ENCODE measurements at places on chromosomes 3 and 15.

GRCh38 chr15:81281766-81282605 is 42.0 kb downstream of the STARD5 start:
- no peak for DNase-seq

- DNase-seq = no peak
Observed at GRCh38 chr3:16066975-16067374, 107.5 kb upstream of the GALNT15 start.

GRCh38 chr15:57537072-57537471 is 54.6 kb upstream of the MYZAP start:
- DNase-seq = no peak

DNA sequence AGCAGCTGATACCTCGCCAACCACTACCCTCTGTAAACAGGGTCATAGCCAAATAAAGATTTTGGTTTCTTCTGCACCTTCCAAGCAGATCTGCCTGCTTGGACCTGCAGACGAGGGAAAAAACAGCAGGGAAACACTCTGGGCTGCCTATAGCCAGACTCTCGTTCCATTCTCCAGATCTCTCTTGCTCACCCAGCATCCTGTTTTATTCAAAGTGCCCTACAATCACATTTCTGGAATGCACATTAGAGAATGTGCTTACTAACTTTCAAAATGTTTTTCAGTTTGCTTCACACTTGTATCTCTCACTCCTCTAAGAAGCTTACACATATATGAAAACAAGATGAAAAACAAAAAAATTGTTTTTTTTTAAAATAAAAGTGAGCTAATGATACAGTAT is 71.4 kb downstream of the MLH1 start:
- DNase-seq = no peak

- DNase-seq = peak; percentile 12
Observed at GRCh38 chr3:188439080-188439479, 285.1 kb downstream of the LPP start.
